Naive thymus-derived CD8-positive, alpha-beta T cell (primary cell): ENCODE measurements at places on chromosomes 4 and X. TPM values are rescaled to one million over a fixed set of nuclear protein-coding genes. Genes with fewer than 3 reads are reported as not detected.

PHEX gene
- total RNA-seq: 0.19 TPM

SLC9B1 gene
- total RNA-seq: 7.3 TPM

ANXA3 gene
- total RNA-seq: not detected

DCAF12L1 gene
- total RNA-seq: not detected

C4orf51 gene
- total RNA-seq: not detected

KLHL4 gene
- not detected for total RNA-seq

MTMR8 gene
- 6.2 TPM for total RNA-seq

FGF13 gene
- not detected for total RNA-seq

SRPX gene
- not detected for total RNA-seq

CFAP99 gene
- not detected for total RNA-seq

DMRTC1B gene
- 1.9 TPM for total RNA-seq

TMPRSS11A gene
- total RNA-seq: not detected

NUDT10 gene
- total RNA-seq: not detected

AFP gene
- not detected for total RNA-seq

MAGEC3 gene
- total RNA-seq: not detected
